ENCODE measurements at places on chromosomes 5 and 9.

DNA sequence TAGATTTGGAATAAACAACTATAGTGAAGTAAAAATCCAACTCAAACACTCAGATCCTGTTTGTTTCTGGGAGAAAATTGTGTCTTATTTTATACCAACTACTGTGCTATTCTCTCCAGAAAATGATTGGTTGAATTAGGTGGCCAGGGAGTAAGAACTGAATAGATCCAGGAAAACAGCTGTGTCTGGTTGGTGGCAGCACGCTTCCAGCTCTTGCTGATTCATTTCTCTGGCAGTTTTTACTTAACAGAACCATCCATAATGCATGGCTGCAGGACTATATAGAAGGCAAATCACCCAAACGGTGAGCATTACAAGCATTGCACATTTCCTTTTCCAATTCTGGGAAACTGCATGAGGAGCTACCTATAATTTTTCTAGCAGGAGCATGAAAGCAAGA, 29.5 kb downstream of the DMAC1 start:
- no peak for DNase-seq

- DNase-seq: peak; percentile 5
These were observed 305.1 kb downstream of the PSAT1 start for GRCh38 chr9:78601957-78602565.

GRCh38 chr5:73523861-73524260, 25.6 kb downstream of the BTF3 start:
- DNase-seq: no peak

DNA sequence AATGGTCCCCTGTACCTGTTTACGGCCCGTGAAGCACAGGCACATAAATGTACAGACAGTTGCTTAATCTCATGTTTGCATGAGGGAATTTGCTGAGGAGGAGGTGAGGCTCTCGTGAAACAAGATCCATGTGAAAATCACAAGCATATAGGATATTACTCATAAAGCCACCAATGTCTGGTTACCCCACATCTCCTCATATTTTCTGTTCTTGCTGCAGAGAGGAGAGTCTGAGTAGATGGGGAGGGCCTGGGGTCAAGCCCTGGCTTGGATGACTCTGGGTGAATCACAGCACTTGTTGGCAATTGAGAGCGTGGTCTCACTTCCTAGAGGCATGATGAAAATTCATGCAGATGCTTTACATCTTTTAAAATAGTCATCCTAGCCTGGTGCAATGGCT, 975 bp downstream of the AGXT2 start:
- DNase-seq: no peak

- DNase-seq: no peak
These were observed 106.5 kb downstream of the THBS4 start for GRCh38 chr5:80141681-80142080.

- DNase-seq: no peak
These were observed 17.9 kb downstream of the SLC36A3 start for GRCh38 chr5:151285683-151286082.

DNA sequence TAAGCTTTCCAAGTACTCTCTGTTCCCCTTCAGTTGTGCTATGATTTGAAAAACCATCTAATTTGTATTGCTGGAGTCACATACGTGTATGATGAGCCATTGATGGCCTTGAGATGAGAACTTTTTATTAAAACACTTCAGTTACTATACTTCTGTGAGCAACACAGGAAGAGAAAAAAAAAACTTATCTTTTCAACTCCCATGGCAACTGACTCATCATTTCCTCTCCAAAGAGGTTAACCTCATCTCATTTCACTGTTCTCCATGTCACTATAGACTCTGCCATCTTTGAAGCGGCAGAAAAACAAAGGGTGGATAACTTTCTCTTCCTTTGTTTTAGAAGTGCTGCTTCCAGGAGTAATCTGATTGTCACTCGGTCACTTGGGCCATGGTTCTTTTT, 104.3 kb upstream of the PCSK1 start:
- DNase-seq: no peak

GRCh38 chr5:122312591-122313406, 762 bp downstream of the SNCAIP start:
- DNase-seq: no peak

GRCh38 chr9:83508067-83508466, 30.1 kb downstream of the FRMD3 start:
- peak; percentile 24 for DNase-seq

DNA sequence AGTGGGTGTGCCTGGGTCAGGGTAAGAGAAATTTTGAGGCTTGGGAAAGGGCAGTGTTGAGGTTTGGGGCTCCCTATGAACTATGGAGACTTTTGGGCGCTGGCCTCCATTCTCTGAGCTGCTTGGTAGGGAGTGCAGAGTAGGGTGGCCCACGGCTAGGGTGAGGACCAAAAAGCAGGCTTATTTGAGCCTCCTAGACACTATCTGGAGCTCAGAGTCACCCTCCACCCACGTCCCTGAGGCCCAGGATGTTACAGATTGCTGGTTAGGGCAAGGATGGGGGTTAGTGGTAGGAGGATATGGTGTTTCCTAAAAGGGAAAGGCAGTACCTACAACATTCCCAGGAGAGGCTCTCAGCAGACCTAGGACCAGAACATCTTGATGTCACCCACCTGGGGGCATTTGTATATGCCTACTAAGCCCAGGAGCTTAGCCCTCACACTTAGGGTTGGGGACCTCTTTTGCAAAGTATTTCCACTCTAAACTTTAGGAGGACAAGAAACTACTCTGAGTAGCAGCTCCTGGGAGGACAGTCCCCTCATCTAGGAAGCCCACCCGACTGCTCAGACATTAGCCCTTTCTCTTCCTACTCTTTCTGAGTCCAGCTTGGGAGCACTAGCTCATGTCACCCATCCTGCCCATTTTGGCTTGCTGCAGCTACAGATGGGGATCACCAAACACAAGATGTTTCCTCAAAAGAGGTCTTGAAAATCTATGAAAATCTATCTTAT, 2.3 kb downstream of the SHROOM1 start:
- DNase-seq: no peak

DNA sequence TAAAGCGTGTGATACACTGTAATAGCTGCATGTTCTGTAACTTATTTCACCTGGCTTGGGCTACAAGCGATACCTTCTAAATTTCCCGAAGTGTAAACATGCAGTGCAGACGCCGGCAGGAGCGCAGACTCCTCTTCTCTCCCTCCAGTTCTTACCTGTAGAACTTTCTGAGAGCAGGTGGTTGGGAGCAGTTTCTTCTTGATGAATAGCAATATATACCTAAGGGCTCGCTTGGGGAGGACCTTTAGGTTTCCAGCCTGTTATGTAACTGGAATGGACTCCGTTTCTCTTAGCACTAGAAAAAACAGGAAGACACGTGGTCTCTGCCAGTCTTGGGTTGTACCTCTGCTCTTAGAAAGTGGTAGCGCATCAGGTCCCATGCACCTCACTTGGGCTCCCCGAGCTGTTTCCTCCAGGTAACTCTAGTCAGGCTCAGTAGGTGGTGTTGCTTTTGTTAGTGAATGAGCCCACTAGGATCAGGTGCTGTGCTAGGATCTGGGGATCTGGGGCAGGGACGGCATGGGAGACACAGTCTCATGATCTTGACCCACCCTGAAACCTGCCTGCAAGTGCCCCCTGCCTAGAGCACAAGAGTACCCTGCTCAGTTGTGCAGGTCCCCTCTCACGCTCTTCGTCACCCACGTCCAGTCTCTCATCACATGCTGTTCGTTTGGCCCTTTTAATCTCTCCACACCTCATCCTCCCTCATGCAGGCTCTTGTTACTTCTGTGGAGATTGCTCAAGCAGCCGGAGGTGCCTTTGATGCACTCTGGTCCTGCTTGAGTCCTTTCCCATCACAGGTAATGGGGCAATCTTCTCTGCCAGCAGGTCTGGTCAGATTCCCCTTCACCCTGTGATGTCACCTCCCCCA, 2.8 kb downstream of the TENT4A start:
- peak; percentile 39 for DNase-seq

- no peak for DNase-seq
These were observed 240.6 kb upstream of the MAP3K1 start for GRCh38 chr5:56574778-56575177.

- no peak for DNase-seq
These were observed 43.4 kb downstream of the PPARGC1B start for GRCh38 chr5:149773291-149774095.

GRCh38 chr9:93480262-93480661, 26.9 kb upstream of the FAM120AOS start:
- no peak for DNase-seq

GRCh38 chr5:10756549-10756948, 4.5 kb downstream of the DAP start:
- DNase-seq: no peak

GRCh38 chr9:128654481-128654880, 2.2 kb downstream of the DYNC2I2 start:
- DNase-seq: no peak
